ENCODE measurements at places on chromosomes 7 and 10. TPM values are rescaled to one million over a fixed set of nuclear protein-coding genes. Genes with fewer than 3 reads are reported as not detected.

DNA sequence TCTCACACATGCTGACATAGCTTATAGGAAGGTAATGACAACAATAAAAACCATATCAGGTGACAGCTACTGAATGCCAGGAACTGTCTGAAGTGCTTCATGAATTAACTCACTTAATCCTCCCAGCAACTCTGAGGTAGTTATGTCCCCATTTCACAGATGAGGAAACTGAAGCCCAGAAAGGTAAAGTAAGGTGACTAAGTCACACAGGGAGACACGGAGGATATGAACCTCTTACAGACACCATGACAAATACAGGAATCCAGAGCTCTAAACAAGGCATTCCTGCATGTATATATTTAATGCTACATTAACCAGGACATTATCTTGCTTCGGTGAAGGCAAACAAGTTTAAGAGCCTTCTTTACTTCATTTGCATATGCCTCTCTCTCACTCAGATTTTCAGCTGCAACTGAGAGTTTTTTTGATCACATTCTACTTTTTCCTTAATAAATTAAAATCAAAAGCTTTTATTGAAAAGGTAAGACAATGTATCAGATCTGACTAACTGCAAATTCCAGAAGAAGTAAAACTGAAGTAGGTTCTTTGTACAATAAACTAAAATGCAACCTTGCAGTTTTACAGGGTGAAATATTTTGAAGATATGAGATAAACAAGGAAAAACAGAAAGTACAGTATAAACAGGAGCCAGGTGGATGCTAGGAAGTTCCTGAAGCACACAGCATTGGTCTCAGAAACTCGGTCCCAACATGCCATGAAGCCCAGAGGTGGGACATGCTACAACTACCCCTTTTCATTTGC lies 79.5 kb downstream of the SGMS1 start:
- DNase-seq = no peak

DNA sequence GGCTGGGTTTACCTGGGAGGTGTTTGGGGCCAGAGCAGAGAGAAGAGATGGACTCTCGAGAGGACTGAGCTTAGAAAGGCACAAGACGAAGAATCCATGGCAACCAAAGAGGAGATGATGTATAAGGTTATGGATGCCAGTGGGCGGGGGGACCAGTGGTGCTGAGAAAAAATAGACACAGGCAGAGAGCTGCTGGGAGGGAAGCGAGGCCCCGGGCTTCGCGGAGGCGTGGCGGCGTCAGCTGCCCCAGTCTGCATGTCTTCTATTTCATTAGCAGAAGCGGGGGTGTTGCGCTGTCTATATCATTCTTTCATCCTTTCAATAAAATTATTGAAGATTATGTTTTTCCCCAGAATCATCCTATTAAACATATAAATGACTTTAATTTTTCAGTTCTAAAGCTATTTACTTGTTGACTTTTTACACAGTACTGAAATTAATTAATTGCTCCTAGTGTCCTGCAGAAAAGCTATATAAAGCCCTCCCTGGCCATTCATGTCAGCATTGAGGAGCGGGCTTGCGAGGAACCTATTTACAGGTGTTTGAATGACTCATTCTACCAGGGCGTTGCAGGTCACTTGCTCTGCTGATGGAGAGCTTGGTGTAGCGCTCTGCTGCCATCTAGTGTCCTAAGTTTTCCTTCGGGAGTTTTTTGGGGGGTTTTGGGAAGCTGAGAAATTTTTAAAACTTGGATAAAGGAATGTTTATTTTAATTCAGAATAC lies 42.9 kb upstream of the BHLHA15 start:
- DNase-seq = peak; percentile 88

- DNase-seq = no peak
Measured at GRCh38 chr10:11725912-11726311, 16.3 kb upstream of the ECHDC3 start.

GRCh38 chr7:98185101-98185500 lies 26.1 kb upstream of the BHLHA15 start:
- no peak for DNase-seq

- DNase-seq = no peak
Measured at GRCh38 chr7:36546331-36546730, 156.7 kb downstream of the ANLN start.

DNA sequence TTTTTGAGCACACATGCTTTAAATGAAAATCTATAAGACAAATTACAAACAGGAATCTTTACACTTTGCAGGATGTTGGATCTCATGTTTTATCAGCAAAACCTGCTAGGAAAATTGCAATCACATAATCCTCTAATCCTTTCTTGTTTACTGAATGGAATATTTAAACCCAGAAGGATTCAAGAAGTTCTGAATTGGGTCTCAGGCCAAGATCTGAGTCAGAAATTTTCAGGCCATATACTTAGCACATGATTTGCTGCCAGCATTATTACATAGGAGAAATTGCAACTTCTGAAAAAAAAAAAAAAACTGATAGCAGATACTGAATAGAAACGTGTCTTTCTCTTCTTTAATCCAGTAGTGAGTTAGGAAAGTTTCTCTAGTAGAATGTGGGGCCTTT lies 1005.3 kb upstream of the POT1 start:
- peak; percentile 24 for DNase-seq

DNA sequence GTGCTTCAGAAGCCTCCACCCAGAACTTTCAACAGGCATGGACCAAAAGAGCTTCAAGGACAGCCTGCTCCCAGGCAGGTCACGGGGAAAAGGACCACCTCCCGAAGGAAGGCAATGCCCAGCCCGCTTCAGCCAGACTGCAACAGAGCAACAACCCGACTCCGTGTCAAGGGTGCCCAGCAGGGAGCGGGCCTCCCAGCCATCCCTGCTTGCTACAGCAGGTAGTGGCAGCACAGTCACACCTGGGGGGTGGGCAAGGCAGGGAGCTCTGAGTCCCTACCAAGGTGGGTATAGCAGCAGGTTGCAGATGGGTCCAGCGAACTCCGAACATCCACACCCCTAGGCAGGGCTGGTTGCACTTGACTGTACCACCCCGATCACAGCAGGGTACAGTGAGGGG lies 467.8 kb upstream of the PFKP start:
- no peak for DNase-seq

Gene FBXO24
- 1.1 TPM for total RNA-seq

Gene MYL10
- 0.60 TPM for total RNA-seq

Gene ADIRF
- total RNA-seq = not detected

Gene TBX20
- total RNA-seq = 14.8 TPM

Gene CHST15
- total RNA-seq = 4.1 TPM

Gene NFE2L3
- 10.8 TPM for total RNA-seq

Gene TRIM73
- 0.72 TPM for total RNA-seq

Gene OR2A42
- total RNA-seq = not detected

Gene CALHM1
- total RNA-seq = not detected

Gene CALHM3
- not detected for total RNA-seq

Measured in hepatocyte (in vitro differentiated cells).